ENCODE measurements at places on chromosomes 6 and 20.
A peak's percentile ranks its signal among the peaks of the same experiment; 100 is the strongest.

DNA sequence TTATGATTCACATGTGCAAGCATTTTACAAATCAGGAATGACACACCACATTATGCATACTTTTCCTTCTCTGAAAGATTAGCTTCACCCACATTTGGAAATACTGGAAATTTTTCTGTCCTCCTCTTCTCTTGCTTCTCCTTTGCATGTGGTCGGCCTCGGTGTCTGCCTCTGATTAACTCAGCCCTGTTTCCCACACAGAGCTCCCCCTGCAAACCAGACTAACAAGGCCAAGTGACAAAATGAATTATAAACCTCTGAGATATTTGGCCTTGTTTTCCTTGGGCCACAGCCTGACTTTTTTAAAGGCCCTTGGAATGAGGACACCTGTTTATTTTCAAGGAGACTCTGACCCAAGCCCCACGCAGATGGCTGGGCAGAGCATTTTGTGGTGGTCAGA is 9.0 kb upstream of the CCN6 start:
- peak; percentile 90 for DNase-seq

DNA sequence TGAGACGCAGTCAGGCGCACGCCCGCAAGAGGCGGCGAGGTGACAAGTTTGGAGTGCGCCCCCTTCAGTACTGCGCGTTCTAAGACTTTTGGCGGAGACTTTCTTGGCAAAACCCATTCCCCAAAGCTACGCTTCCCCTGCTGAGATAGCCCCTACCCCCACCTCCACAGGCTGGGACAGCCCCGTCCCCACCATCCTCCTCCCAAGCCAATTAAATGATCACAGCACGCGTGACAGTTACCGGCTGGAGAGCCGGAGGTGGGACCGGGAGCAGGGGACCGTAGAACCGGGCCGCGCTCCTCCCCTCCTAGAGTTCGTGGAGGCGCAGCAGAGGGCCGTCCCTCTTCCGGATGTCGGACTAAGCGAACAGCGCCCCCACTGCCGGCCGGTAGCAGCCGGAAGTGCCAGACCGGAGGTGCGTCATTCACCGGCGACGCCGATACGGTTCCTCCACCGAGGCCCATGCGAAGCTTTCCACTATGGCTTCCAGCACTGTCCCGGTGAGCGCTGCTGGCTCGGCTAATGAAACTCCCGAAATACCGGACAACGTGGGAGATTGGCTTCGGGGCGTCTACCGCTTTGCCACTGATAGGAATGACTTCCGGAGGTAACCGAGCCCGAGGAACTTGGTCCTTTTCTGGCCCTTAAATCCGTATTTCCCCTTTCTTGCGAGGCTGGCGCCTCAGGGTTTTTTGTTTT is at the start of gene TOMM6:
TOMM6 (plus strand) TSS at position 476 of the 699 bp plus-strand sequence; CDS start at position 480, 4 bp downstream.
- DNase-seq: peak; percentile 95

DNA sequence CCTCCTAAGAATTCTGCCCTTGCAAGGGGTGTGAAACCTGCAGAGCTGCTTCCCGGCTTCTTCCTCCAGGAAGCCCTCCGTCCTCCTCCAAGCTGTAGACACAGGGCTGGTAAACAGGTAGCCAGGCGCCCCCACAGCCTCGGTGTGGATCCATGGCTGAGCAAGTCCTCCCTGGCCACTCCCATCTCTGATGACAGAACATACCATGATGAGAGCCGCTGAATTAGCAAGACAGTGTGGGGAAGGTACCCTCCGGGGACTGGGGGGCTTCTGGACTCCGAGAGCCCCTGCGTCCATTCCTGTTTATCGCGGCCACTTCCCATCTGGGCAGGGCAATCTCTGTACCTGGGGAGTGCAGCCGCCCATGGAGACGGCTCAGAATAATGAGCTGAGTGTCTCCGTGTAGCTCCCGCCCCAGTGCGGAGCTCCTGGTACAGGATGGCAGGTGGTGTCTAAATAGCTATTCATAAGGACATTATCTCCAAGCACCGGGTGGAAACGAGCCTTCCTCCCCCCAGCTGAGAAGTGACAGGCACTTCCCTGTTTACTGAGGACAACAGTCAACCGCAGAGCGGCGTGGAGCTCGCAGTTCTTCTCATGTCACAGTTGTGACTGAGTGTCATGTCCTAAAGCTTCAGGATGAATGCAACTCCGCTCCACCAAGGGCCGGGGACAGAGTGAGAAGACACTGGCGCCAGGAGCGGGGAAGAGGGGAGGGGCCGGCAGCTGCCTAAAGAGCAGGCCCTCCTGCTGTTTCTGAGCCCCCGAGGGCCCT is 22.7 kb upstream of the NTSR1 start:
- no peak for DNase-seq

DNA sequence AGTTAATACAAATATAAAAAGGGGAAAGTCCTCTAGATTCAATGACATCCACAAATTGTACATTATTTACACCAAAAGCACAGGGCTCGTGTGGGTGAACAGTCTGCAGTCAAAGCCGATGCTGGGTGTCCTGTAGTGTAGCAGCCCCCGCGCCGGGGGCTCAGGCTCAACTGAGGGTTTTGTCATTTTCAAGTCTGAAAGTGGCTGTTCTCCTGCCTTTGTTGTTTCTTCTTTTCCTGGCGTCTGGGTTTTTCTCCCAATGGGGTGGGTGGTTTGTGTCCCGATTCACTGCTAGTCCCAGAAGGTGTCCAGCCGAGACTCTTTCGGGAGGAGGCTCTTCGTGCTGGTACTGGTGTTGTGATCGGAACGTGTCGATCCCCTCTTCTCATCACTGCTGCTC is 146.0 kb downstream of the ZMYND8 start:
- DNase-seq: no peak

GRCh38 chr6:32835167-32835893 is 3.2 kb downstream of the TAP2 start:
- DNase-seq: no peak

GRCh38 chr20:21936720-21937380 is 231.4 kb downstream of the PAX1 start:
- no peak for DNase-seq

- DNase-seq: peak; percentile 72
Measured at GRCh38 chr6:47787620-47788497, 6.0 kb downstream of the OPN5 start.

- DNase-seq: no peak
Measured at GRCh38 chr6:14423330-14423729, 305.8 kb downstream of the CD83 start.

- no peak for DNase-seq
Measured at GRCh38 chr20:58463256-58463655, 51.9 kb downstream of the APCDD1L start.

DNA sequence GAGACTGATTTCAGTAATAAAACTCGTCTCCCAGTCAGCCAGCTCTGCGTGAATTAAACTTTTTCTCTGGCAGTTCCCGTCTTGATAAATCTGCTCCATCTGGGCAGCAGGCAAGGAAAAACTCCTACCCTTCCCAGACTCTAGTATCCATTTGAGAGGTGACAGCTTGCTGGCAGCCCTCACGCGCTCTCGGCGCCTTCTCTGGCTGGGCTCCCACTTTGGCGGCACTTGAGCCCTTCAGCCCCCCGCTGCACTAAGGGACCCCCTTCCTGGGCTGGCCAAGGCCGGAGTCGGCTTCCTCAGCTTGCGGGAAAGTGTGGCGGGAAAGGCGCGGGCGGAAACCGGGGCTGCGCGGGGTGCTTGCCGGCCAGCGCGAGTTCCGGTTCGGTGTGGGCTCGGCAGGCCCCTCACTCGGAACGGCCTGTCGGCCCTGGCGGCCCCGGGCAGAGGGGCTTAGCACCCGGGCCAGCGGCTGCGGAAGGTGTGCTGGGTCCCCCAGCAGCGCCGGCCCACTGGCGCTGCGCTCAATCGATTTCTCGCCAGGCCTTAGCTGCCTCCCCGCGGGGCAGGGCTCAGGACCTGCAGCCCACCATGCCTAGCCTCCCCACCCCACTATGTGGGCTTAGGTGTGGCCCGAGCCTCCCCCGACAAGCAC is 21.8 kb upstream of the GMPR start:
- DNase-seq: no peak

DNA sequence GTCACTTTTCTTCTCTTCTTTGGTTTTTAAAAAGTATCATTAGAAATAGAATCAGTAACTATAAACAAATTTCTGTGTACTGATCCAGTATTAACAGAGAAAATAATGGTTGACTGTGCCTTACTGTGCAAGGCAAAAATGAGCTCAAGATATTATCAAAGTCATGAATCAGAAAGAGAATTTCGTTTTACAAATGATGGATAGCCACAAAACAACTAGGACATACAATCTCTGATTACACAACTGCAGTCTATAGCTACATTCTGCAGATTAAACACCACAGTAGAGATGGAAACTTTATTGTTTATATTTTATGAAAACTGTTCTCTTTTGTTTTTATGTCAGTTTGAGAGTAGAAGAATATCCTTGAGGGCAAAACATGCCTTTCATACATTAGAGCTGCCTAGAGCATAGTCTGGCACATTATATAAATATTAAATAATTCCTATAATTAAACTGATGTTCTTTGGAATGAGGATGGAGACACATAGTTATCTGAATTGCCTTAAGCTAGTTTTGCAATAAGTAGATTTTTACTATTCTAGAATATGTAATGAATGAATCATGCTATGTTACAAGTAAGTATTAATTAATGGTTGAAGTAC is 333.1 kb downstream of the LAMA2 start:
- no peak for DNase-seq

- no peak for DNase-seq
Measured at GRCh38 chr6:166365806-166366205, 16.9 kb downstream of the MPC1 start.

- no peak for DNase-seq
Measured at GRCh38 chr20:46898423-46898822, 3.8 kb downstream of the EYA2 start.

GRCh38 chr6:43838276-43839036 is 68.4 kb downstream of the VEGFA start:
- DNase-seq: peak; percentile 91

DNA sequence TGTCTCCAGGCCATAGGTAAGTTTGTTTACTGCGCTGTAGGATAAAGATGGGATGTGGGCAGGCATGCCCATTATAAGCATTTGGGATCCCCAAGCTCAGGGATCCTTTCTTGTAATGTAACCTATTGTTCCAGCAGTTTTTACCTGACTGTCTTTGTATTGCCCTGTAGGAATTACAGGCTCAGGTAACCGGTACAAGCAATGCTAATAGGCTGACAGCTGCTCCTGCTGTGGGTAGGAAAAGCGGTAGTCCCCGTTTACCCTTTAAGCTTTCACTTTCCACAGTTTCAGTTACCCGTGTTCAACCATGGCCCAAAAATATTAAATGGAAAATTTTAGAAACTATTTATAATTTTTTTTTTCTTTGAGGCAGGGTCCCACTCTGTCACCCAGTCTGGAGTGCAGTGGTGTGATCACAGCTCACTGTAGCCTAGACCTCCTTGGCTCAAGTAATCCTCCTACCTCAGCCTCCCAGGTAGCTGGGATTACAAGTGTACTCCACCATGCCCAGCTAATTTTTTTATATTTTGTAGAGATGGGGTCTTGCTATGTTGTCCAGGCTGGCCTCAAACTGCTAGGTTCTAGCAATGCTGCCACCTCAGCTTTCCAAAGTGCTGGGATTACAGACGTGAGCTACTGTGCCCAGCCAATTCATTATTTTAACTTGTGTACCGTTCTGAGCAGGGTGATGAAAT is 108.6 kb downstream of the CDYL start:
- DNase-seq: no peak

GRCh38 chr6:140671926-140672325 is 1297.5 kb upstream of the CITED2 start:
- no peak for DNase-seq

- no peak for DNase-seq
Measured at GRCh38 chr6:111689946-111690345, 84.3 kb upstream of the TRAF3IP2 start.

- no peak for DNase-seq
Measured at GRCh38 chr6:70847106-70848084, 109.5 kb downstream of the B3GAT2 start.

- no peak for DNase-seq
Measured at GRCh38 chr20:23966298-23966697, 22.3 kb downstream of the GGTLC1 start.

DNA sequence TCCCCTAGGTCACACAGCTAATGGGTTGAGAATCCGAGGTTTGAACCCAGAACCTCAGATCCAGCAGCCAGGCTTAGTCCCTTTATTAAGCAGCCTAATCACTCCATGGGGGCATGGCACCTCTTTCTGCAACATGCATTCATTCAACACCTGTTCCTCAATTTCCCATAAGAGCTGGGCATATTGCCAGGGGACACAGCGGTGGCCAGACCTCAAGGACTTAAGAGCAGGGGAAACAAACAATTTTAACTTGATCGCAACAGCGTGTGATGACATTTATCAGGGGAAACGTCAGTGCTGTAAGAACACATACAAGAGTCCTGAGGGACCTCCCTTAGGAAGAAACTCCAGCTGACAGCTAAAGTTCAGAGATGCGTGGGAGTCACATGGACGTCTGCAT is 267.4 kb upstream of the CDH4 start:
- DNase-seq: no peak

DNA sequence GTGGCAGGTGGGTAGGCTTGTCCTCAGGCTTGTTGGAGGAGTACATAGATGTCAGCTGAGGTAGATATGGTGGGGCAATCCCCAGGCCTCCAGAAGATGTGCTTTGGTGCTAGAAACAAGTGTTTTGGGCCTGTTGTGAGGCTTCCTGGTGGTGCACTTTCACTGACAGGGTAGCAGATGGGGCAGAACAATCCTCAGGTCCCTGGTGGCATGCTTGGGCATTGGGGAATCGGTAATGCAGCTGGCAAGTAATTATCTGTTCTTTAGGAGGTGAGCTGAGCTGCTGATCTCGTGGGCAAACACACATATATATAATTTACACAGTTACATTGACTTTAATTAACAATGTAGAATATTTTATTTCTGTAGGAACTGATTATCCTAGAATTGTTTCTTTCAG is 458.7 kb downstream of the BMP2 start:
- no peak for DNase-seq

- DNase-seq: no peak
Measured at GRCh38 chr6:73800997-73801396, 105.0 kb downstream of the CD109 start.

DNA sequence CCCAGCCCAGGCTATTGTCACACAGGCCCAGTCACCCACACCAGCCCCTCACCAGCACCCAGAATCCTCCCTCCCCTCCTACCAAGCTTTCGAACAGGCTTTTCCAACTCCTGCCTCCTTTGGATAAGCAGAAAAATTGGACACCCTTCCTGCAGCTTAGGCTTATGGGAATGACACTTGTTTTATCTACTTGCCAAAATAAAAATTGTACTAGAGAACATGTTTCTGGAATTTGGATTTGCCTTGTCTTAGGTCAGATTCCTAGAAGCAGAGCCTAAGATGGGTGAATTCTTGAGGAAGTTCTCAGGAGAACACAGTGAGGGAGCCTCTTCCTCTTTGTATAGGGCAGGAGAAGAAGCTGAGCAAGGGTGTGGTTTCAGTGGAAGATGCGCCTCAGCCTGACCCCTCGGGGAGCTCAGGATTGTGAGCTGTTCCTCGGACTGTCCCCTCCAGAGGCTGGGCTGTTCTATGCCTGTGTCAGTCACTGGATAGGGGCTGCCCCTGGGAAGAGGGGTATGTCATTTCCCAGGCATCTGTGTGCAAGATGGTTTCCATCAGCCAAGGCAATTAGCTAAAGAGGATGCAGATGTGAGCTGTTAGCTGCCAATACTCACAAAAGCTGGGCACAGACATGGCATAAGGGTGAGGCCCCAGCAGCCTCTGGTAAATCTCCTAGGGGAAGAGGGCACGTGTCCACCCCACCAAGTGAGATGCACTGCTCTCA is 33.9 kb downstream of the ITPR3 start:
- peak; percentile 76 for DNase-seq

- DNase-seq: peak; percentile 78
Measured at GRCh38 chr20:49541733-49542513, 26.0 kb downstream of the PTGIS start.

Measured in AG20443 (cell line).